ENCODE measurements at places on chromosomes 2 and 18.

GRCh38 chr18:33210575-33211189 lies 229.8 kb downstream of the CCDC178 start:
- DNase-seq = no peak

DNA sequence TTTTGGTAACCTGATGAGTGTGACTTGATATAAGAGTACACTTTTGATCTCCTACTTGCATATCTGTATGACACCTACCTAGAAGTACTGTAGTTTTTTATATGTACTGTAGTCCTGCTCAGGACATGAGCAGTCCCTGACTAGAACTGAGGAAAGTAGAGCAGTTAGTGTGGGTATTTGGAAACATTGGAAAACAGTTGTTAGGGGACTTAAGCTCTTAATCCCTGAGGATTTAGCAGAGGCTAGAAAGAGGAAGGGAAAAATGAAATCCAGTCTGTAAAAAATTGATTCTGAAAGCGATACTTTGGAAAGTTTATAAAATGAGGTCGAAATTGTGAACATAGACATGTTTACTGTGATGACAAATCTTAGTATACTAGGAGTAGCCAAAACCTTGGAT lies 125.6 kb downstream of the NCOA1 start:
- no peak for DNase-seq

DNA sequence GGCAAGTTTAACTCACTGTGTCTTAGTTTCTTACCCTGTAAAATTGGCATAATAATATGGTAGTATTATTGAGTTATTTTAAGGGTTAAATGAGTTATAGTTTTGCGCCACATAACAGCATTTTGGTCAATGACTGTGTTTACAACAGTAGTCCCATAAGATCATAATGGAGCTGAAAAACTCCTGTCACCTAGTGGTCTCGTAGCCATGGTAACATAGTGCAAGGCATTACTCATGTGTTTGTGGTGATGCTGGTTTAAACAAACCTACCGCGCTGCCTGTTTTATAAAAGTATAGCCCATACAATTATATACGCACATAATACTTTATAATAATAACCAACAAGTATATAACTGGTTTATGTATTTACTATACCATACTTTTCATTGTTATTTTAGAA lies 15.8 kb downstream of the UNC80 start:
- DNase-seq = no peak

DNA sequence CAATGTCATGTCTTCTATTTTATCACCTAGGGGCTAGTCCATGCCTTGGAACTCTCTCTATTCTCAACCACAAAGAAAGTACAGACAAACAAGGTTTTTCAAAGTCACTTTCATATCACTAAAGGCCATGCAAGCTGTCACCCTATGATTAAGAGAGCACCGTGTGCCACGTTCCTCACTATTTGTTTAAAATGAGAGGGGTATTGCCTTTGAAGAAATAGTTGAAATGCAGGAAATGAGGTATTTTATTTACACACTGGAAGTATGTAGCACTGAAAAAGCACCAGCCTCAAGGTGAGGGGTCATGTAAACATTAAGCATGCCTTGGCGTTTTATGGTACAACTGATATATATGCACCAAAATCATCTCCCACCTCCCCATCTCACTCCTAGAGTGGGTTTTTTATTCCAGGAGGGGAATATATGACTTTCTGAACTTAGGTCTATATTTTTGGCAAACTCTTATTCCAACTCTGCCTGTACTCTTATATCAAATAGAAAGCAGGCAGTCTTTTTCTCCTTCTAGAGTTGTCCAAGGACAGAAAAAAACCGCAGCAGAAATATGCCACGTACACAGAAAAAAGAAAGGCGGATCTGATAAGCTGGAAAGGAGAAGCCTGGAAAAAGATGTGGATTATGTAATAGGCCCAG lies 53.5 kb downstream of the VSNL1 start:
- no peak for DNase-seq

- DNase-seq = no peak
Measured at GRCh38 chr18:32461709-32462272, 8.9 kb downstream of the GAREM1 start.

- DNase-seq = no peak
Measured at GRCh38 chr2:133791191-133791590, 222.9 kb upstream of the NCKAP5 start.
